Osteocyte (in vitro differentiated cells): ENCODE measurements at places on chromosomes 7 and 10.

DNA sequence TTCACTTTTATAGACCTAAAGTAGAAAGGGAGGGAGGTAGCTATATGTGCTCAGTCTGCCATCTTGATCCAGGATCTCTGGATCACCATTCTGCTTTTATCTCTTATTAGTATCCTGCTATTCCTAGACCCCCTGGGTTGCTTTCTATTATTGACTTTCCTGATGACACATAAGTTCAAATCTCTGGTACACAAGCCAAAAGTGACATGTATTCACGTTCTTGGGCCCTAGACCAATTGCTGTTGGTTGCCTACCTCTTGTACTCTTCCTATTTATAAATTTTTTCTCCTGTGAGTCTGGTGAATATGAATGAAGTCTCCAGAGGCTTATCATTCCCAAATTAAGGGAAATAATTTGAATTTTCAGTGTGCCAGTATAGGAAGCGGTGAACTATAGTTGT lies 56.9 kb downstream of the DNMBP start:
- DNase-seq, result no peak

- DNase-seq, result no peak
Observed at GRCh38 chr10:59585046-59585700, 124.5 kb downstream of the SLC16A9 start.

GRCh38 chr7:150756858-150757257 lies 19.6 kb downstream of the GIMAP5 start:
- DNase-seq, result no peak

- no peak for DNase-seq
Observed at GRCh38 chr7:50119815-50120637, 27.0 kb upstream of the ZPBP start.

GRCh38 chr10:14008740-14009080 lies 322.0 kb downstream of the FRMD4A start:
- DNase-seq, result no peak

DNA sequence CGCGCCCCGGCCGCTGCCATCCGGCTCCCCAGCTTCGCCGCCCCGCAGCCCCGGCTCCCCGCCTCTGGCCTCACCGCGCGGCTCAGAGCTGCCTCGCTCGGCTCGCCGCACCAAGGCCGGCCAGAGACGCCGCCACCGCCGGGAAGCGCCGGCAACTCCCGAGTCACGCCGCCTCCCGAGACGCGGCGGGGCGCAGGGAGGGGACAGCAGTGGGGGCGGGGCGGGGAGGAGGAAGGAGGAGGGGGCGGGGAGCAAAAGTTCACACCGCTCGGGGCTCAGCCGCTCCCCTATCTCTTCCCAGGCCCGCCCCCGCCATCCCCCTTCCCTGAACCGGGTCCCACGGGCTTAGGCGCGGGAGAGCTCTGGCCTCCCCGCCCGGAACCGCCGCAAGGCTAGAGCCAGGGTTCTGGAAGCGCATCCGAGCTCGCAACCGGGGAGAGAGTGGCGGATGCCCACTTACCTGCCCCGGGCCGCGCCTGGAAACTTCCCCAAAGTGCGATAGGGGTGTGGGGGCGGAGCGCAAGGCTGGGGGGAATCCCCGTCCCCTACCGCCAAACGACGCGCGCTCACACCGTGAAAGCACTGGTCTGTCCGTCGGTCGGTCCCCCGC lies 1.0 kb downstream of the CHST15 start:
- no peak for DNase-seq

- DNase-seq, result no peak
Observed at GRCh38 chr7:152329469-152329868, 106.3 kb downstream of the KMT2C start.

- DNase-seq, result peak; percentile 69
Observed at GRCh38 chr10:71396084-71396710, 523 bp upstream of the CDH23 start.

GRCh38 chr7:51645255-51645654 lies 328.6 kb upstream of the COBL start:
- DNase-seq, result peak; percentile 44

DNA sequence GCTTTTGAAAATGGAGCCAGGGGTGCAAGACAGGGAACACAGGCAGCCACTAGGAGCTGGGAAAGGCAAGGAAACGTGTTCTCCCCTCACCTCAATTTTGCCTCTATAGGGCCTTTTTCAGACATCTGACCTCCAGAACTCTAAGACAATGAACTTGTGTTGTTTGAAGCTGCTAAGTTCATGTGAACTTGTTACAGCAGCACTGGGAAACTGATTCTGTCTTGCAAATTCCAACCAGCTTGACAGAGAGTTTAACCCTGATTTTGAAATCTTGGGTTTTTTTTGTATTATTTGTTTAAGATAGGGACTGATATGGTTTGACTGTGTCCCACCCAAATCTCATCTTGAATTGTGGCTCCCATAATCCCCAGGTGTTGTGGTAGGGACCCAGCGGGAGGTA lies 852.9 kb downstream of the LRMDA start:
- DNase-seq, result no peak

DNA sequence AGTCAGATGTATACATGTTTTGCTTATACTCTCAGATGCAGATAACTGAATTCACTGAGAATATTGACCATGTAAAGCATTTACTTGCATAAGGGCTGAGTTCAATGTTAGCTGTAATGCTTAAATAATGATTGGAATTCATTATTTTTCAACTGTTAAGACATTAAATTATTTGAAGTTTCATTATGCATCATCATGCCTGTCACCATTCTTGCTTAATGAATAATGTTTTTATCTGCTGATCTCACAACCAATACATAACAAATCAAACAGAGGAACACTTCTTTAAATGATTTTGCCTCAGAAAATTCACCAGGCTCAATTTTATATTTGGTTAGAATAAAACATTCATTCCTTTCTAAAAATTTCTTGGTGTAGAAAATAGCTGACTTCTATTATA lies 233.4 kb downstream of the GPR37 start:
- no peak for DNase-seq

GRCh38 chr7:141609576-141609975 lies 58.4 kb downstream of the AGK start:
- DNase-seq, result no peak

DNA sequence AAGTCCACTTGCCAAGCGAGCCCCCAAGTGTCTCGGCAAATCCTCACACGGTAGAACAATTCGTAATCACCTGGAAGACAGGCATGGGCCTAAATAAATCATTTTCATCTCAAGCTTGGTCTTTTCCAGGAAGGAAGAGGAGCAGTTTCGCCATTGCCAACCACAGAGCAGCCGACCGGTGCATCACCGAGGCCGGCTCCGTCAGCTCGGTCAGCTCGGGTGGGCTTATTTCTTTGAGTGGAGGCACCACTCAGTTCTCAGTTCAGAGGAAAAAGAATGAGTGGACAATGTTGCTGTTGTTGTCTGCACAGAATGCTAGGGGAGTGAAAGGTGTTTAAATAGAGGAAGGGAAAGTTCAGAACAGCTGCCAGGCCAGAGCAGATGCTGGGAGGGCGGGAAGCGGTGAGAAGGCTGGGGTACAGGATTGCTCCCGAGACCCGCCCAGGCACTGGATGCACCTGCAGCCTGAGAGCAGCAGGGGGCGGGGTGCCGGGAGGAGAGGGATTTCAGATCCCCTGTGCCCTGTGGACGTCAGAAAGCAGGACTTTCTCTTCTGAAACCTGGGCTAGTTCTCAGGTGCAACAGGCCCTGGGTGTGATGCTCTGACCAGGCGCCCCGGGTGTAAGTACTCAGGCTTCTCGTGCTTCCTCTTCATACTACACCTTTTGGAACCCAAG lies 17.7 kb upstream of the IGFBP3 start:
- DNase-seq, result no peak

- DNase-seq, result no peak
Observed at GRCh38 chr10:60335708-60336107, 54.0 kb downstream of the ANK3 start.

GRCh38 chr10:109306698-109307097 lies 616.6 kb downstream of the XPNPEP1 start:
- no peak for DNase-seq

GRCh38 chr10:110522365-110522988 lies 24.8 kb downstream of the DUSP5 start:
- DNase-seq, result no peak

DNA sequence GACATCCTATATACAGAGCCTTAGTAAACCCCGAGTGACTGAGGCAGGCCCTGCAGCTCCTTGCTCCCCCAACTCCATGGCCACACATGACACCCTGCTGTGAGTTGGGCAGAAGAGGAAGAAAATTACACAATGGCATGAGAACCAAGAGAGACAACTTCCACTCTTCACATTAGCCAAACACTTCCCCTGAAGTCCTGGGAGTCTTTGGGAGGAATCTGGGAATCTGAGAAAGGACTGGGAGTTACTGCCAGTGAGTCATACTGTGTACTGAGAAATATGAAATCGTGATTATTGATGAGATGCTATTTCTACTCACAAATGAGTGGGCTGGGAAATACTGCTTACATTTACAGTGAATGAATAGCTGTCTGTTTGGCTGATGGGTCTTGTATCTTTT lies 116.6 kb downstream of the SPAG6 start:
- no peak for DNase-seq

- no peak for DNase-seq
Observed at GRCh38 chr7:139297795-139298194, 43.3 kb upstream of the FMC1 start.

DNA sequence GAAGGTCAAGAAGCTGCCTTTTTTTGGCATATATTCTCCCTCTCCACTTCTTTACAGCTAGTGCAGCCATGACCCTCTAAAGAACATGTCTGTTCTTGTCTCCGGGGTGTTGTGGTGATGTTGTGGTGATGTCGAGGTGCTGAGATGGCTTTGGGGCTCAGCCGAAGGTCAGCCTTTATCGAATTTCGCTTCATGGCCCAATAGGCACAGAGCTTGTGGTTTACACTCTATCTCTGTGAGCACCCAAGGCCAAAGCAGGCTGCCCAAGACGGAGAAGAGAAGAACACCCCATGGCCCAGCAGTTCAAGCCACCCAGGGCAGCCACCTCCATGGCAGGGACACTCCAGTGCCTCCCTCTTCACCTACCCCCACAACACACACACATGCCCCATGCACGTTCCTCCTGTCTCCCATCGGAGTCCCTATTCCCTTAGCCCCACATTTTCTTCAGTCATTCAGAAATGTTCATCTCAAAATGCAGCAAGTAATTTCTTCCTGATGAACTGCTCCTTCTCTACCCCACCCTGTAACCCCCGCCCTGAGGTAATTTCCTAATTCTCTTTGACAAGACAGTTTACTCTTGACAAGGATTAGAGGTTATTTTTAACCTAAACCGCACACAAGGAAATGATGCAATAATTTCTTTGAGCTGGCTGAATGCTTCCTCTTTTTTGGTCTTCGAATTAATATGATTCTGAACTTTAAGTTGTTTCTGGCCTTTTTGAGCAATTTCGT lies 18.6 kb upstream of the ADRB1 start:
- DNase-seq, result no peak

DNA sequence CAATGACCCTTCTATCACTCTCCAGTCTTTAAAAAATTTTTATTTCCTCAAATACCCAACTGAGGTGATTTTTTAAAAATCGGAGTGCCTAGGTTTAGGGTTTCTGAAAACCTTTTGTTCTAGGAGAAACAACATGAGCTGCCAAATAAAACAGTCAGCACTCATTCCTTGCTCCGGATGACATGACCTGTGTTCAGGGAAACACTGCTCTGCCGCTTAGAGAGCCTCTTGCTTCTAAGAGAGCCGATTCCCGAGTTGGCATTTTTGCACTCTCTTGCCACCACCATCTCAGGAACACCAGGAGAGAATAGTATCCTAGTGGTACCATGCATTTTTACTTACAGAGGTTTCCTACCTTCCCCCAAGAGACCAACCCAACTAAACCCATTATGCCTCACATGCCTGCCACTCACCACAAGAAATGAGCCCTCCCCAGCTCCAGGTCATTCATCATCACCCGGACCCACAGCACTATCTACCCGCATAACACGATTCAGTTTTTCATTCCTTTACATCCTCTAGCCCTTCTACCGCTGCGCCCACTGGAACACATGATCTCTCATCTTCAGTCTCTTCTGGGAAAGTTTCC lies 365.4 kb downstream of the THSD7A start:
- DNase-seq, result no peak

DNA sequence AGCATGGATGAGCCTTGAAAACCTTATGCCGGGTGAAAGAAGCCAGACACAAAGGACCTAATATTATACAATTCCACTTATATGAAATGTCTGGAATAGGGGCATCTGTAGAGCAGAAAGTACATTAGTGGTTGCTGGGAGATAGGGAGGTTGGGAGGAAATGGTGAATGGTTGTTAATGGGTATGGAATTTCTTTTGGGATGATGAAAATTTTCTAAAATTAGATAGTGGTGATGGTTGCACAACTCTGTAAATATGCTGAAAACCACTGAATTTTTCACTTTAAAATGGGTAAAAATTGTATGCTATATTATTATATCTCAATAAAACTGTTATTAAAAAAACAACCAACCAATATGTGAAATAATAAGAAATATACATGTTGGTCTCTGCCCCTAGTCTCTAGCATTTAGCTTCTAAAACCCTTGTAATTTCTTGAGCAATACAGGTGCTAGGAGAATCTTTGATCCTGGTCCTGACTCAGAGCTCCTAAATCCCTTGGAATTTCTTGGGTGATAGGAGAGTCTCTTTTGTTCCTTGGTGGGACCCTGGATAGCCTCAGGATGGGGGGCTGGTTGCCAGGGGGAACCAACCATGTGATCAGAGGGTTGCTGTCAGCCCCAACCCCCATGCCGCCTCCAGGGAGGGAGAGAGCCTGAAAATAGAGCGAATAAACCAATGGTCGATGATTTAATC lies 64.0 kb downstream of the TACR2 start:
- DNase-seq, result no peak

DNA sequence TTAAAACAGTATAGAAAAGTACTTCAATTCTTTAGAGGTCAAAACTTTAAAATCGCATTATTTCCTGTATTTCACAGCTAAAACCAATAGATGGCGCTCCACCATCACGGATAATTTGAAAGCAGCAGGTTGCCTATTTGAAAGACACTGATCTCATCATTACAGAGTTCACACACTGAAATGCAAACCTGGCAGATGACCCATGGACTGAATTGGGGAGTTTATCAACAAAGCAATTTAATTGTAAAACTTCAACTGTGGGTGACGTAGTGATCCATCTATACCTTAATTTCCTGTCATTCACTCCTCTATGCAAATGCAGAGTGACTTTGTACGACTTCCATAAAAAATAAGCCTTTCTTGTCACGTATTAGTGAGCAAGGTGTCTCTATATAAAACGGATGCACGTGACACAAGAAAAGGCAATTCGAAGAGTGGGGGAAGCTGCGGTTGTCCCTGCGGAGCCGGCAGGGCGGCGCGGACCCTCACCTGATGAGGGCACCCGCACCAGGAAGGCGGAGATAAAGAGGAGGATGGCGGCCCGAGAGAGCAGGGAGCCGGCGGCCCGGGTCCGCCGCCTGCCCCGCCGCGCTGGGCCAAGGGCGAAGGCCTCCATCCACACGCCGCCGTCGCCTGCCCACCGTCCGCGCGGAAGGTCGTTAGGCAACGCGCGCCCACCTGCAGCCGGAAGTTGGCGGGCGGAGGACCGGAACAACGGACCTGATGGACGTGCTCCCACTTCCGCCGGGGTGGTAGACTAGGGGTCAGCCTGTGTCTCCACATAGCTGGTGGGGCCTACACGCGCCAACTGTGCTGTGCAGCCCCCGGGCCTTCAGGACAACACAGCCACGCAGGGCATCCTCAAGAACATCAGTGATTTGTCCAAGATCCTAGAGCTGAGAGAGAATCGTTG lies at the start of gene ZPBP:
Gene ZPBP (minus strand): TSS at position 668 of the 913 bp plus-strand sequence. CDS start 52 bp downstream, at position 616.
- no peak for DNase-seq

- DNase-seq, result no peak
Observed at GRCh38 chr7:66747881-66748511, 7.5 kb downstream of the RABGEF1 start.
